ENCODE measurements at places on chromosomes 1 and 21.

DNA sequence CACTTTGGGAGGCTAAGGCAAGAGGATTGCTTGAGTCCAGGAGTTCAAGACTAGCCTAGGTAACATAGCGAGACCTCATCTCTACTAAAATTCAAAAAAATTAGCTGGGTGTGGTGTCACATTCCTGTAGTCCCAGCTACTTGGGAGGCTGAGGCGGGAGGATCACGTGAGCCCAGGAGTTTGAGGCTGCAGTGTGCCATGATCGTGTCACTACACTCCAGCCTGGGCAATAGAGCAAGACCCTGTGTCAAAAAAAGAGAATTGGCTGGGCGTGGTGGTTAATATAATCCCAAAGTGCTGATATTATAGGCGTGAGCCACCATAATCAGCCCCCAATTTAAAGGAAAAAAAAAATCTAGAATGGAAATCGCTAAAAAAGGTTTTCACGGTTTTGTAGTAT, 7.0 kb downstream of the MACO1 start:
- H3K4me3 ChIP-seq: no peak overlapping the region
- DNase-seq: no peak
- no peak overlapping the region for H3K27ac ChIP-seq
- no peaks in the 10 kb centered on the region for H3K27me3 ChIP-seq

GRCh38 chr1:4133297-4133938, 233.3 kb upstream of the C1orf174 start:
- H3K4me3 ChIP-seq: no peak overlapping the region
- peaks cover 2% of the 10 kb centered on the region for H3K4me1 ChIP-seq
- H3K27ac ChIP-seq: no peak overlapping the region
- DNase-seq: no peak

DNA sequence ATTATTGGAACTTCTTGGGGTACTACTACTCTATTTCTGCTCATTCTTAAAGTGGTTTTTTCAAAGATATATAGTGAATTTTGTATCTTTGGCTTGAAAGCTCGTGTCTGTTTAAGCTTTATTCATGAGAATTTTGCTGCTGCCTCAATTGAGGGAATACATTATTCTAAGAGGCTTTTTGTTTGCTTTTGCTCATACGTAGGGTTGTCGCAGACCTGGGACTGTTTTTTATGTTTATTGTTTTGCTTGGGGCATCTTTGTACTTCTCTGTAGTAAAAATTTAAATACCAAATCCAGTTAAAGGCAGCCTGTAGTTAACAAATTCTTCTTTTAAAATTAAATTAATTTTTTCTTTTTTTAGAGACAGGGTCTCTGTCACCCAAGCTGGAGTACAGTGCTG, 62.3 kb downstream of the ANGPTL1 start:
- peaks cover 38% of the 10 kb centered on the region for H3K4me1 ChIP-seq
- no peak for DNase-seq
- peaks cover 38% of the 10 kb centered on the region for H3K36me3 ChIP-seq
- no peak overlapping the region for H3K27ac ChIP-seq
- H3K27me3 ChIP-seq: no peaks in the 10 kb centered on the region

GRCh38 chr1:30537279-30537678, 186.1 kb downstream of the MATN1 start:
- H3K27ac ChIP-seq: no peak overlapping the region
- no peaks in the 10 kb centered on the region for H3K36me3 ChIP-seq
- H3K4me3 ChIP-seq: no peak overlapping the region
- H3K4me1 ChIP-seq: no peaks in the 10 kb centered on the region
- DNase-seq: no peak
- peaks cover 15% of the 10 kb centered on the region for H3K27me3 ChIP-seq

- no peak overlapping the region for H3K4me3 ChIP-seq
- H3K36me3 ChIP-seq: no peaks in the 10 kb centered on the region
- no peaks in the 10 kb centered on the region for H3K4me1 ChIP-seq
- H3K27me3 ChIP-seq: peaks cover 14% of the 10 kb centered on the region
Observed at GRCh38 chr1:193355626-193356025, 169.2 kb upstream of the B3GALT2 start.

DNA sequence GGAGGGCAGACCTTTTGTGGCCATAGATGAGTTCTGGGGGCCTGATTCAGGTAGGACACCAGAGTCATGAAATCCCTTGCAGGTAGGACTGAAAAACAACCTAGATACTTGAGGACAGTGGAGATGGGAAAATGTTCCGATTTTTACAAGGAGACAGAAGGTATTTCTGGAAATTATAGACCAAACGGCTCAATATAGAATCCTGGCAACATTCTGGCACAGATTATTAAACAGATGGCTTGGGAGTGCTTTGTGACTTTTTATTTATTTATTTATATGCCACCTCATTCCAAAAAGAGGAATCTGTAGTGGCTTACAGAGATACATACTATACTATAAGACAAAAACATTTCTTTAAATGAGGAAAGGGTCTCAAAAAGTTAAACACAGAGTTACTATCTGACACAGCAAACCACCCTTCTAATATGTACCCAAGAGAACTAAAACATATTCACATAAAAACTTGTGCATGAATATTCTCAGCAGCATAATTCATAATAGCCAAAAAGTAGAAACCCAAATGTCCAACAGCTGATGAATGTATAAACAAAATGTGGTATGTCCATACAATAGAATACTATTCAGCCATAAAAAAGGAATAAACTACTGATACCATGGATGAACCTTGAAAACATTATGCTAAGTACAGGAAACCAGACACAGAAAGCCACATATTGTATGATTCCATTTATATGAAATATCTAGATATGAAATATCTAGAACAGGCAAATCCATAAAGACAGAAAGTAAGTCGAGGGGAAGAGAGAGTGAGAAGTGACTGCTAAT, 49.8 kb downstream of the CDK18 start:
- H3K27me3 ChIP-seq: peaks cover 22% of the 10 kb centered on the region
- no peak overlapping the region for H3K4me3 ChIP-seq
- H3K4me1 ChIP-seq: no peaks in the 10 kb centered on the region
- H3K36me3 ChIP-seq: peaks cover 8% of the 10 kb centered on the region
- DNase-seq: no peak

DNA sequence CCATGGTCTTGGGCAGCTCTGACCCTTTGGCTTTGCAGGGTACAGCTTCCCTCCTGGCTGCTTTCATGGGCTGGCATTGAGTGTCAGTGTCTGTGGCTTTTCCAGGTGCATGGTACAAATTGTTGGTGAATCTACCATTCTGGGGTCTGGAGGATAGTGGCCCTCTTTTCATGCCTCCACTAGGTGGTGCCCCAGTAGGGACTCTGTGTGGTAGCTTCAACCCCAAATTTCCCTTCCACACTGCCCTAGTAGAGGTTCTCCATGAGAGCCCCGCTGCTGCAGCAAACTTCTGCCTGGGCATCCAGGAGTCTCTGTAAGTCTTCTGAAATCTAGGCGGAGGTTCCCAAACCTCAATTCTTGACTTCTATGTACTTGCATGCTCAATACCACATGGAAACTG, 494.5 kb upstream of the LRRC7 start:
- no peaks in the 10 kb centered on the region for H3K4me1 ChIP-seq
- H3K27ac ChIP-seq: no peak overlapping the region
- no peak for DNase-seq

DNA sequence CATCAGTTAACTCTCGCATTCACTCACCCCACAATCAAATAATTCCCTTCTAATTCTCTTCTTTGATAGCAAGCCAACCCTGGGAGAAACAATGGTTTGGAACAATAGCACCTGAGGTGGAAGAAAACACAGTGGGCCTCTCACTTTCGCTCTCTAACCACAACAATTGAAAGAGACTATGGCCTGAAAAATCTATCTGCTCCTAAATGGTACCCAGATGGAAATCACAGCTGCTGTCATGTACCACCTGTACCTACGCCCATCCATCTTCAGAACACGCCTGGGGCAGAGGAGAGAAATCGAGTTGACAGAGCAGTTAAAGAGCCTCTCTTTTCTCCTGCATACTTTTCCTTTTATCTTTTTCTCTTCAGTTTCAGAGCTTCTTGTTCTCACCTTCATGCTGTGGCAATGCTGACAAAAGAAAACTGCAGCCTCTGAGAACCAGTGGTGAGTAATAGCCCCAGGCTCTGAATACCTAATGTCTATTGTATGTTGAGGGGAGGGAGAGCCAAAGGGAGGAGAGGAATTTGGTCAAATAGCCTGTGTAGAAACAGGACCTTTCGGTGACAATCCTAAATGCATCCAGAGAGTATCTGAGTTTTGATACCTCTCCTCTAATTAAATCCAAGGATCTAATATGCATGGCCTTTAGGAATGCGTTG, 57.7 kb downstream of the ZC3H11B start:
- no peak overlapping the region for H3K4me3 ChIP-seq
- no peaks in the 10 kb centered on the region for H3K4me1 ChIP-seq
- no peak overlapping the region for H3K27ac ChIP-seq
- H3K36me3 ChIP-seq: no peaks in the 10 kb centered on the region
- H3K27me3 ChIP-seq: peaks cover 3% of the 10 kb centered on the region
- no peak for DNase-seq

GRCh38 chr1:157439302-157439954, 112.9 kb downstream of the FCRL5 start:
- H3K27me3 ChIP-seq: peaks cover 8% of the 10 kb centered on the region
- H3K4me3 ChIP-seq: no peak overlapping the region
- no peak overlapping the region for H3K27ac ChIP-seq
- no peaks in the 10 kb centered on the region for H3K36me3 ChIP-seq
- no peak for DNase-seq

- no peaks in the 10 kb centered on the region for H3K36me3 ChIP-seq
- H3K27me3 ChIP-seq: peaks cover 15% of the 10 kb centered on the region
- no peak for DNase-seq
- H3K4me1 ChIP-seq: peaks cover 8% of the 10 kb centered on the region
- no peak overlapping the region for H3K27ac ChIP-seq
Observed at GRCh38 chr1:93992954-93993353, 83.7 kb upstream of the GCLM start.

- no peak overlapping the region for H3K27ac ChIP-seq
- no peak for DNase-seq
- H3K4me1 ChIP-seq: no peaks in the 10 kb centered on the region
- H3K36me3 ChIP-seq: no peaks in the 10 kb centered on the region
Observed at GRCh38 chr1:223417903-223418663, 24.9 kb downstream of the CCDC185 start.

DNA sequence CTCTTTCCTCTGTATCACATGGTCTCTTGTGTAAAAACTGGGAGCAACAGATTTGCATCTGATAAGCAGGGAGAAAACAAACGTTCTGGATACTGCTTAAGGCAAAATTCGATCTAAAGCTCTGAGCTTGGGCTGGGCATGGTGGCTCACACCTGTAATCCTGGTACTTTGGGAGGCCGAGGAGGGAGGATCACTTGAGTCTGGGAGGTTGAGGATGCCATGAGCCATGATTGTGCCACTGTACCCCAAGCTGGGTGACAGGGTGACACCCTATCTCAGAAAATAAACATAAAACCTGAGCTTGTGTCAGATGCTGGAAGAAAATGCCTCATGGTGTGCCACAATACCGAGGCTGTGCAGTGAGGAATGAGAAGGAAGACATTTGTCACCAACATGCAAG, 73.9 kb downstream of the SCCPDH start:
- no peak for DNase-seq
- H3K4me1 ChIP-seq: no peaks in the 10 kb centered on the region
- peaks cover 7% of the 10 kb centered on the region for H3K27me3 ChIP-seq

- no peak for DNase-seq
- H3K36me3 ChIP-seq: peaks cover 7% of the 10 kb centered on the region
- H3K4me1 ChIP-seq: peaks cover 2% of the 10 kb centered on the region
- no peaks in the 10 kb centered on the region for H3K27me3 ChIP-seq
Observed at GRCh38 chr1:151221616-151222015, 23.3 kb downstream of the PIP5K1A start.

GRCh38 chr1:56200442-56200841, 378.9 kb downstream of the PLPP3 start:
- DNase-seq: no peak
- H3K27ac ChIP-seq: no peak overlapping the region
- no peaks in the 10 kb centered on the region for H3K4me1 ChIP-seq

DNA sequence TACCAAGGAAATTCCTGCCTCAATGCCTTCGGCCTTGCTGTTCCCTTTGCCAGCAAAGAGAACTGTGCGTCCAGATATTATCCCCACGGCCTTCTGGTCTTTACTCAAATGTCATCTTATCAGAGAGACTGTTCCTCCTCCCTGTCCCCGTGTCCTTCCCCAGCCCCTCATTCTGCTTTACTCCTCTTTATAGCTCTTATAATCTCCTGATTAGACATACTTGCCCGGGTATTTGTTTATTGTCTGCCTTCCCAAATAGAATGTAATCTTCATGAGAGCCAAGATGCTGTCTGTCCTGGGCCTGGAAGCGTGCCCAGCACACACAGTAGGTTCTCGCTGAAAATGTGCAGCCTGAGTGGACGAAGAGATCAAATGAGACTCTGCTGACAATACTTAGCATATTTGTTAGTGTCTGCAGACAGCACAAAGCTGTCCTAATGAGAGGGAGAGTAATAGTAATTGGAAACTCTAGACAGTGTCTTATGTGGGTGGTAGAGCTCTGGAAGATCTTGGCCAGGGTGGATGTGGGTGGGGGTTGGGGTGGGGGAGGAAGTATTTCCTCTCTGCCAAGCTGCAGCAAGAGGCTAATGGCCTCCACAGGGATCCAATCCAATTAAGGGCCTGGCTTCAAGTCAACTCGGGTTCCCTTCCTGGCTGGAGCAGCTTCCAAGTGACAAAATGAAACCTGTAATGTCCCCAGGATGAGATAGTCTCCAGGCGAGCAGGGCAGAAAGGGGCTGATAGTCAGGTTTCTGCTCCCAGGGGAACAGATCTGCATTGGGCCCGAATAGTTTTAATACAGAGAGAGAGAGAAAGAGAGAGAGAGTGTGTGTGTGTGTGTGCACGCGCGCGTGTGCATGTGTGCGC, 9.5 kb upstream of the CLIC4 start:
- DNase-seq: no peak
- peak overlapping the region; percentile 28 for H3K27ac ChIP-seq
- H3K27me3 ChIP-seq: no peaks in the 10 kb centered on the region
- no peaks in the 10 kb centered on the region for H3K36me3 ChIP-seq

DNA sequence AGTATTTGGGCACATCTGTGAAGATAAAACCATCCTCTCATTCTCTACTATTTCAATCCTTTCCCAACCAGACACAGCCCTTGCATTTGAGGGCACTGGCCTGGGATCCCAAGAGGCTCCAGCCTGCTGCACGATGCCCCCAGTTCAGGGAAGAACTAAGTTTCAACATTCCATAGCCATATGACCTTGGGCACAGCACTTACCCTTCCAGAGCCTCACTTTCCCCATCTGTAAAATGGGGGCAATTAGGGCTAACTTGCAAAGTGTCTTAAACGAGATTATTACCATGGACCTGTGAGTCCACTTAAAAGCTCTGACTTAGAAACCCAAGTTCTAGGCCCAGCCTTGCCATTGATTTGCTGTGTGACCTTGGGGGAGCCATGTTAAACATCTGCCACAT, 22.9 kb downstream of the CDCP2 start:
- H3K27me3 ChIP-seq: peaks cover 17% of the 10 kb centered on the region
- no peak overlapping the region for H3K27ac ChIP-seq
- no peak for DNase-seq
- H3K4me3 ChIP-seq: no peak overlapping the region
- peaks cover 2% of the 10 kb centered on the region for H3K36me3 ChIP-seq

- H3K4me1 ChIP-seq: no peaks in the 10 kb centered on the region
- H3K27me3 ChIP-seq: peaks cover 2% of the 10 kb centered on the region
- H3K36me3 ChIP-seq: no peaks in the 10 kb centered on the region
- H3K4me3 ChIP-seq: no peak overlapping the region
- H3K27ac ChIP-seq: no peak overlapping the region
Observed at GRCh38 chr1:237181743-237182317, 139.8 kb downstream of the RYR2 start.

GRCh38 chr1:21910558-21911204, 26.4 kb downstream of the HSPG2 start:
- H3K4me3 ChIP-seq: no peak overlapping the region
- no peak for DNase-seq
- peak overlapping the region; percentile 28 for H3K27ac ChIP-seq
- H3K4me1 ChIP-seq: peaks cover 8% of the 10 kb centered on the region

All from memory B cell (primary cell).